NCI-H187 treated with DMSO at 0.1 percent for 48 hours (cell line): ENCODE measurements at places on chromosomes 12 and 14.

GRCh38 chr12:111893287-111893686 lies 51.3 kb downstream of the MAPKAPK5 start:
- no peak for DNase-seq

- no peak for DNase-seq
Measured at GRCh38 chr14:63478437-63478852, 64.7 kb downstream of the PPP2R5E start.

DNA sequence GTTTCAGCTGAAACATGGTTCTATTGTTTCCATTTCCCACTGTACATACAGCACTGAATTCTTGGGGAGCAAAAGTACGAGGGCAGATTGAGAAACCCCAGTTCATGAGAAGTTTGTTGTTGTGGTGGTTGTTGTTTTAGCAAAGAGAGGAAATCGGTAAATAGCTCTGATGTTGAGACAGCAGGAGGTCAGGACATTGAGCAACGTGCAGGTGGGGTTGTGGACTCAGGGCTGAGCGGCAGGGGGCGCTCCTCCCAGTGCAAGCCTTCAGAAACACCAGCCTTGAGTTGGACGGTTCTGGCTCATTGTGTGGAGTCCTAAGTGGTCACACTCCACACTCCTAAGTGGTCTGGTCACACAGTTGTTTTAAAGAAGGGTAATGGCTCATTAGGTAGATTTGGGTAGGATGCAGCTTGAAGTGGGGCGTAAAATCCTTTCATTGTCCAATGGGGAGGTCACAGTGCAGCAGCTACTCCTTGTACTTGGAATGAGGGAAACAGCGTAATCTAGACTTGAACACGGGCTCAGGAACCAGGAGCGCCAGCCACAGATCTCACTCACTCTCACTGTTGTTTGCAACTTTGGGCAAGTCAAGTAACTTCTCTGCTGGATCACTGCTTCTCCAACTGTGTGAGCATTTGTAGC lies 14.5 kb upstream of the PWP1 start:
- DNase-seq = peak; percentile 38

DNA sequence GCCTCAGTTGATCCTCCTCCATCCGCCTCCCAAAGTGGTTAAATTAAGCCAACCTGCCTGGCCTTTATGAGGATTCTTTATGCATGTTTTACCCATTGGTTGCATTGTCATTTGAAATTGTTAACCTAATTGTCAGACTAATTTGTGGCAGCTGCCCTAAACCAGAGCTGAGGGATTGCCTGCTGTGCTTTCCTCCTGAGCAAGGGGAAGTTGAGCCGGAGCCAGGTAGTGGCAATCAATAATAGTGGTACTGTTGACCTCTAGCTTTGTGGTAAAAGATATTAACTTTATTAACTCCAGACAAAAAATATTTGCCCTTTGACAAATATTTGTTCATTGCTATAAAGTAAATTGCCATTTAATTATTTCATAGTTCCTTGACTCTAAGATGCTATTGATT lies 5.6 kb upstream of the HEBP1 start:
- DNase-seq = no peak

DNA sequence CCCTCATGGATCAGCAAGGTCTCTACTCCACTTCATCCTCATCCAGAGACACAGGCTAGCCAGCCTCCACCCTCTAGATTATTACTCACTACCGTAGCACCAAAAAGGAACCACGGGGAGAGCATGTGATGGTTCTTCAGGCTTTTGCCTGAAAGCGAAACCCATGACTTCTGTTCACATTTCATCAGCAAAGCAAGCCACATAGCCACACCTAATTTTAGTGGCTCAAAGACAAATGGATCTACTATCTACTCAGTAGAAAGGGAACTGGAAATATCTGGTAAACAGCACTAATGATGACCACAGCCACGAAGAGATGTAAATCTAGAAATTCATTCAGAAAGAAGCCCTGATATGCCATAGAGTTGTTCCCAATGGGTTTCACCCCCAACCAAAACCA lies 51.4 kb downstream of the VCPKMT start:
- DNase-seq = no peak

- DNase-seq = no peak
Measured at GRCh38 chr12:51393676-51394545, 2.7 kb upstream of the GALNT6 start.

DNA sequence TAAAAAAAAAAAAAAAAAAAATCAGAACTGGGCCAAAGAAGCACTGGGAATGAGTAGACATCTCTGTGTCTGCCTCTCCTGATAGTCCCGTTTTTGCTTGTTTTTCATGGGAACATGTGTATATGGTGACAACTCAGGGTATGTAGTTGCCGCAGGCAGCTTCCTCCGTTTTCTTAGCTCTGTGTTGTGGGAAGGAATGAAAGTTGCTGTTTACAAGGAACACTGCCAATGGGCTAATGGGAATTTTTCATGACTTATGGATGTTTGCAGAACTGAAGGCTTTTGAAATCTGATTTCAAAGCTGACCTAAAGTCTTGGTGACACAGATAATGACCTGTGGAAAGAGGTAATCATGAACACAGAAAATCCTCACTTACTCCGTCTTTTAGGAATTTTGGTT lies 146.4 kb upstream of the BTG1 start:
- DNase-seq = no peak

GRCh38 chr14:56195704-56196103 lies 77.5 kb downstream of the PELI2 start:
- no peak for DNase-seq

GRCh38 chr12:39127401-39127800 lies 222.0 kb upstream of the CPNE8 start:
- DNase-seq = no peak

- no peak for DNase-seq
Measured at GRCh38 chr12:5492562-5492961, 60.7 kb downstream of the NTF3 start.

GRCh38 chr14:101186992-101187815 lies 283.7 kb upstream of the RTL1 start:
- no peak for DNase-seq

- DNase-seq = no peak
Measured at GRCh38 chr14:59377991-59378601, 87.1 kb downstream of the GPR135 start.

DNA sequence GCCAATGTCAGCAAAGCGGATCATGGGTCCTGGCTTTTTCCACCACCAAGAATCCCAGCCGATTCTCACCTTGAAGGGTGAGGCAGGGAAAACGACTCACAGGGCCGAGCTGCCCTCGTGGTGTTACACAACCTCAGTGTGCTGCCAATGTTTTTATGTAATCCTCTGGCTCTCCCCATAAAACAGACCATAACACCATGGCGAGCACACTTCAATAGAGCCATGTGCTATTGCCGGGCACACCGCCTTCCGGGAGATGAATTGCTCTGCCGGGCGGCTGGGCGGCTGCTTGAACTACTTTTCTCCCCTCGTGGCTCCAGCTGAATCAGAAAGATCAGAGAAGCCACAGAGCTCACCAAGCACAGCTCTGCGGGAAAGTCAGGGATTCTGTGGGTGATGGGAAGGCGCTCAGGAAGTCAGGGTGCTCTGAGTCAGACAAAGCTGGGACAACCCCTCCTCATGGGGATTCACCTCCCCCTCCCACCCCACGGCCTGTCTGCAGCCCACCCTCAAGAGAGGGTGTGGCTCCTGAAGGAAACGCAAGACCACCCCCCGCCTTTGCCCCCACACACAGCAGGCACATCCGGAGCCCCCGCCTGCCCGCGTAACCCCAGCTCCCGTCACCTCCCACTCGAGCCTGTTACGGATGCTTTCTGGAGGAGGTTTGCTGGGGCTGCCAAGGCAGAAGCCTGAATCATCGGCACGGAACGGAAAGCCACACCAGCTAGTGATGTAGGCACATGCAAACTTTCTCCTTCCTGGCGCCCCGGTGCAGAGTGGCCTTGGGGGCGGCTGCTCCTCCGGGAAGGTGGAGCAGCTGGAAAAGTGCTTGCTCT lies 1.8 kb downstream of the GALNT9 start:
- DNase-seq = no peak

- DNase-seq = no peak
Measured at GRCh38 chr14:38174711-38175110, 33.0 kb upstream of the SSTR1 start.

DNA sequence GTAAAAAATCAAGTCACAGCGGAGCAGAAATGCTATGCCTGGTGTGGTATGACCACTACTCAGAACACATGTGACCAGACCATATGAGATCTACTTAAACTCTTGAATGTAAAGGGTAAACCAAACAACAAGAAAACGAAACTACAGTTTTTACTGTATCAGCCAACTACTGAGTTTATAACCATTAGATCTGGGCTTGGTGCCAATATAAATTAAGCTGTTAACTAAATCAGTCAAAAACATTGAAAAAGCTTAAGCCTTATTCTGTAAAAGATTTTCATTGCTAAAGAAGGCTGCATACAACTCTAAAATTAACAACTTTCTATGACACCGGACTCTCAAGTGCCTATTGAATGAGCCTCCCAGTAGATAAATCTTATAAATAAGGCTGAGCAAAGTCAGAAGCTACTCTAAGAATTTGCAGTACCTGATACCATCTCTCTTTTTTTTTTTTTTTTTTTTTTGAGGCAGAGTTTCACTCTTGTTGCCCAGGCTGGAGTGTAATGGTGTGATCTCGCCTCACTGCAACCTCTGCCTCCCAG lies 35.4 kb downstream of the SPTLC2 start:
- no peak for DNase-seq

DNA sequence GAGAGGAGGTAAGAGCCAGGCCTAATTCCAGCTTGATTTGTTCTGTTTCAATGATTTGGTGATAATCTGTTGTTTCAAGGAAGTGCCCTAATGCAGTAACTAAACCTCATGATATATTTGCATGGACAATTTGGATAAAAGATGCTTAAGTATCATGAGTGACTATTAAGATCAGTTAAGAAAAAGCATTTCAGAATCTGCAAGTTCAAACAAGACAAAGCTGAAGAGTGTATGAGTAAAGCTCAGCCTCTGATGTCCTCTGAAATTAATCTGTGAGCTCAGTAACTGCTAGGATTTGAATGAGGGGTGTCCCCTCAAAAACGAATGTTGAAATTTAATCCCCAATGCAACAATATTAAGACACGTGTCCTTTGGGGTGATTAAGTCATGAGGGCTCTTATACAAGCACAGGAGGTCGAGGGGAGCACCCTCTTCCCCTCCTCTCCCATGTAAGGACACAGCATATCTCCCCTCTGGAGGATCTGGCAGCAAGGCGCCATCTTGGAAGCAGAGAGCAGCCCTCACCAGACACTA lies 949.2 kb downstream of the GALC start:
- no peak for DNase-seq

- no peak for DNase-seq
Measured at GRCh38 chr12:121693155-121693687, 19.3 kb upstream of the TMEM120B start.

DNA sequence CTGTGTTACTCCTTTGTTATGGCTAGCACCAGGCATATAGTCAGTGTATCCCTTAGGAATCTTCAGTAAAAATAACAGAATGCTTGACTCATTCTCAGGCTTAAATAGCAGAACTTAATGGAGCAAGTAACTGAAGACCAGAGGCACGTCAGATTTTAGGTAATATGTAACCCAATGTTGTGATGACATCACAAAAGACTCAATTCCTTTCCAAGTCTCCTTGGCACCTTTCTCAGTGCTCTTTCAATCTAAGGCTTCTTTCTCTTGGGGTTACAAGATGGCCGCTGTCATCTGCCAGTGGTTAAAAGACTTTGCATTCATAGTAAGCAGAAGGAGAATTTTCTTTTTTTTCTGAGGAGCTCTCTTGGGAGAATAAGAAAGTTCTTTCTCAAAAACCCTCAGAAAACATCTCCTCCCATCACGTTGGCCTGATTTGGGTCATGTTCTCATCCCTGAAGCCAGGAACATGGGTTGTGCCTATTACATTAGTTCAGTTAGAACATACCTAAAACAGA lies 33.4 kb upstream of the DCN start:
- no peak for DNase-seq

GRCh38 chr12:109186993-109187653 lies 70.7 kb downstream of the ACACB start:
- no peak for DNase-seq

DNA sequence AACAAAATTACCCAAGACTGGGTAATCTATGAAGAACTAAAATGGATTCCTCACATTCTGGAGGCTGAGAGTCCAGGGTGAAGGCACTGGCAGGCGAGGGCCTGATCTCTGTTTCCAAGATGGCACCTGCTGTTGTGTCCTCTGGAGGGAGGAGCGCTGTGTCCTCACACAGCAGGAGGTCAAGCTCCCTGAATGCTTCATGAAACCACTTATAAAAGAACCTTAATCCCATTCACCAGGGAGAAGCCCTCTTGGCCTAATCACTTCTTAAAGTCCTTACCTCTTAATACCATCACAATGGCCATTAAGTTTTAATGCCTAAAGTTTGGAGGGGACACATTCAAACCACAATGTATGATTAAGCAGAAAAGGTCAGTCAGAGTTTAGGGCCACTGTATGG lies 172.4 kb downstream of the EMP1 start:
- DNase-seq = no peak

GRCh38 chr12:115838952-115839351 lies 438.5 kb downstream of the MED13L start:
- DNase-seq = no peak

DNA sequence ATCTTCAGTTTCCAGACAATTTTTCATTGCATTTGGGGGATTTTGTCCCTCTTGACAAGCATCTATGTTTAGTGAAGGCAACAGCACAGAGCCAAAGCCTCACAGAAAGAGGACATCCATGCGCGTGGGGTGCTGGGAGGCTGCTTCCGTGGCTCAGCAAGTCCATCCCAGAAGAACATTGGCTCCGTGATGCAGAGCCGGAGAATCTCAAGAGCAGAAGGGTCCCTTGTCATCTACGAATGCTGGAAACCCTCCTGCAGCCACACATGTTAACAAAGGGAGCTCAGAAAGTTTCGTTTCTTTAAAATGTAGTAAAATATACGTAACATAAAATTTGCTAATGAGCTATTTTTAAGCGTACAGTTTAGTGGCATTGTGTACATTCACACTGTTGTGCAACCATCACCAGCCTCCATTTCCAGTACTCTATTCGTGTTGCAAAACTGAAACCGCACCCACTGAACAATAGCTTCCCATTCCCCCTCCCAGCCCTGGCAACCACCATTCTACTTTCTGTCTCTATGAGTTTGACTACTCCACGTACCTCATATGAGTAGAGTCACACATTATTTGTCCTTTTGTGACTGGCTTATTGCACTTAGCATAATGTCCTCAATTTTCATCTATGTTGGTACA lies 185.9 kb downstream of the TTC7B start:
- DNase-seq = no peak
